Astrocyte (in vitro differentiated cells and primary cell): ENCODE measurements at places on chromosomes 4 and X.
A peak's percentile ranks its signal among the peaks of the same experiment; 100 is the strongest.

- no peak for DNase-seq
Measured at GRCh38 chr4:31791666-31792065, 1071.5 kb downstream of the PCDH7 start.

GRCh38 chr4:142416121-142416520 lies 430.0 kb downstream of the INPP4B start:
- peak; percentile 88 for DNase-seq

- peak; percentile 78 for DNase-seq
Measured at GRCh38 chr4:182190306-182190705, 52.9 kb upstream of the TENM3 start.

DNA sequence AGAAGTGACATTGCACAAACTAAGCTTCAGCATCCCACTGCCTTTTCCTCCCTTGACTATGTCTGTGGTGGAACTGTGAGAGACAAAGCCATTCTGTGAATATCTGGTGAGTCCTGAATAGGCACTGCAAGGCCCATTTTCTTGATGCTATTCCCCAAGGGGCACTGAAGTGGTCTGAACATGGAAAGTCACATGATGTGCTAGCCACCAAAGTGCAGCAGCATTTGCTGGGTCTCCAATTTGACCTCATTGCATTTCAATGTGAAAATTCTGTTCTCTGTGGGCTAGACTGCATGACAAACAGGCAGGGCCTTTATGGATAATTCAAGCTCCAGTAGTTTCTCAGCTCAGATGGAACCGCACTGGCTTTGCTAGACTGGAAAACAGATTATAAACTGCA lies 627.4 kb upstream of the BOD1L1 start:
- no peak for DNase-seq

GRCh38 chrX:137227151-137227550 lies 193.4 kb upstream of the GPR101 start:
- DNase-seq, result no peak

- DNase-seq, result no peak
Measured at GRCh38 chr4:108185252-108185651, 16.5 kb upstream of the LEF1 start.

- DNase-seq, result peak; percentile 65
Measured at GRCh38 chrX:45602151-45602550, 401.5 kb upstream of the DIPK2B start.
